CD8-positive, alpha-beta memory T cell (primary cell): ENCODE measurements at places on chromosomes 5 and 9. TPM values are rescaled to one million over a fixed set of nuclear protein-coding genes. Genes with fewer than 3 reads are reported as not detected.

- no peaks in the 10 kb centered on the region for H3K4me1 ChIP-seq
- H3K27ac ChIP-seq: no peak overlapping the region
- H3K27me3 ChIP-seq: no peaks in the 10 kb centered on the region
Observed at GRCh38 chr5:24188216-24188925, 456.4 kb downstream of the CDH10 start.

The ADRB2 gene
- total RNA-seq: 2.1 TPM

DNA sequence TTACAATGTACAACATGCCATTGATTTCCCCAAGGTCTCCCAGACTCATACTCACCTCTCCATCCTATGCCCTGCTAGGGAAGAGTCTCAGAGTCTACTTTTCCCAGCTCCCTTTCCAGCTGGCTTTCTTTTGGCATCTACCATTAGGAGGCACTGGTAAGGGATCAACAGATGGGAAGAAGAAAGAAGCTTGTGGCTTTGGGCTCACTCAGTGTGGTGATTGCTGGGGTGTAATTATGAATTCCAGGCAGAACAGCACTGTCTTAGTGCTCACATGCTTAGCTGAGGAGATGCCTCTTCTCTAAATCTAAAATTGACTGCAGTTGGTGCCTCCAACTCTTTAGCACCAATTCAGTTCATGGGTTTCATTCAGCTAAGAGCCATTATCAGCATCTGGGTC, 330.0 kb downstream of the PSAT1 start:
- no peak overlapping the region for H3K27ac ChIP-seq
- H3K4me1 ChIP-seq: no peaks in the 10 kb centered on the region
- DNase-seq: no peak
- H3K27me3 ChIP-seq: no peaks in the 10 kb centered on the region
- no peaks in the 10 kb centered on the region for H3K36me3 ChIP-seq

The NMUR2 gene
- not detected for total RNA-seq

- H3K4me3 ChIP-seq: no peak overlapping the region
- DNase-seq: no peak
- no peaks in the 10 kb centered on the region for H3K27me3 ChIP-seq
- no peaks in the 10 kb centered on the region for H3K4me1 ChIP-seq
- H3K36me3 ChIP-seq: no peaks in the 10 kb centered on the region
Observed at GRCh38 chr9:109249615-109250014, 71.2 kb downstream of the EPB41L4B start.

DNA sequence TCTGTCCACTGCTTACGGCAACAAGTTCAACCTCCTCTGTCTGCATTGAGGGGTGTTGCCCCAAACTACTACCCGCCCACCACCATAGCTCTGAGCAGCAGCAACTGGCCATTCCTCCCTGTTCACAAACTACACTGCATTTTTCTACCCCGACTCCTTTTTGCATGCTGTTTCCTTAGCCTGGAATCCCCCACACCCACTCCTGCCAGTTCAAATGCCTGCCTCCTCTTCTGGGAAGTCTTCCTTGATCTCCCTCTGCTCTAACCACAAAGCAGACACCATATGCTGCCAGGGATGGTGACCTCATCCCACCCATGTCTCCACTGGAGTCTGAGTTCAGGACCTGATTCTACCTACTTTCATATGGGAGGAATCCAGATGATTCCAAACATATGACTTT, 13.3 kb downstream of the ALDH1B1 start:
- DNase-seq: no peak
- no peaks in the 10 kb centered on the region for H3K36me3 ChIP-seq
- no peaks in the 10 kb centered on the region for H3K27me3 ChIP-seq

DNA sequence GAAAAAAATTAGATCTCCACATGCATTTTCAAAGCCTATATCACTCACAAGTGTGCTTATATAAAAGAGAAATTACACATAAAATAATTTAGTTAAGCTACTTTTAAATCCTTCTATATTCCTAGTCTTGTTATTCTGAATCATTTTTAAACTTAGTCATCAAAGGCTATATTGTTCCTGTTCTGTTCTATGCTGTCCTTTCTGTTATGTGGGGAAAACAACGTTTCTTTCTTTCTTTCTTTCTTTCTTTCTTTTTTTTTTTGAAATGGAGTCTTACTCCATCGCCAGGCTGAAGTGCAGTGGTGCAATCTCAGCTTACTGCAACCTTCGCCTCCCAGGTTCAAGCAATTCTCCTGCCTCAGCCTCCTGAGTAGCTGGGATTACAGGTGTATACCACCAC, 389.2 kb upstream of the FTMT start:
- no peaks in the 10 kb centered on the region for H3K36me3 ChIP-seq
- H3K27ac ChIP-seq: no peak overlapping the region
- H3K4me3 ChIP-seq: no peak overlapping the region
- H3K27me3 ChIP-seq: no peaks in the 10 kb centered on the region
- DNase-seq: no peak
- no peaks in the 10 kb centered on the region for H3K4me1 ChIP-seq

DNA sequence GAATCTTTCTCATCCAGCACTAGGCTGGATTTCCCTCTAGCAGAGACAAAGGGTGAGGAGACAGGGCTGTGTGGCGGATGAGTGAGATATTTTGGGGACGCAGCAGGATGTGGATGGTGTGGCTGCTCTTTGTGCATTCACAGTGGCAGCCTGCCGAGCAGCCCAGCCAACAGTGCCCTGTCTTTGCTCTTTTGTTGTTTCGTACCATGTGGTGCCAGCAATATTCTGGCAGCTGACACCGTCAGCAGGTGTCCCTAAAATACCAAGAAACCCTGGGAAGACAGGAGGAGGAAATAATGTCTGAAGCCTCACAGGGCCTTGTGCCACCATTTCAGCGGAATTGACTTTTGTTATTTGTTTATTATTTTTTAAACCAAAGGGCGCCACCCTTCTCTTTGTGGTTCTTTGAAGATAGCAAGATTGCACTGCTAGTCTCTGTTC, 141.4 kb downstream of the CCDC192 start:
- H3K36me3 ChIP-seq: no peaks in the 10 kb centered on the region
- DNase-seq: no peak
- no peak overlapping the region for H3K4me3 ChIP-seq
- no peak overlapping the region for H3K27ac ChIP-seq

- no peak overlapping the region for H3K4me3 ChIP-seq
- H3K4me1 ChIP-seq: no peaks in the 10 kb centered on the region
Observed at GRCh38 chr9:126440940-126441339, 114.3 kb downstream of the MVB12B start.

DNA sequence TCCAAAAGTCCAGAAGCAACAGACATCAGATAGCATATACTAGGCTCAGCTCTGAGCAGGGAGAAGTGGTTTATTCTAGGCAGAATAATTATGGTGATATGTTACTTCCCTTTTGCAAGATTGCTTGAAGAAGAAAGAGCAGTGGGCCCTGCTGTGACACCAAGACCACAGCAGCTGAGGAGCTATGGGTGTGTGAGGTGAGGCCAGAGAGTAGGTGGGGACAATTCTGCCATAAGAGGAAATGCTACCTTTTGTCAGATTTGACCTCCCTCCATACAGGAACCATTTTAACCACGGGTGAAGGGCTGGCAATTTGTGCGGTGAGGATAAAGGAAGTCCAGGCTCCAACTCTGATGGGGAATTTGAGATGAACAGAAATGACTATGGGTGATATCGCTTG, 51.3 kb downstream of the TNFSF15 start:
- no peak for DNase-seq
- H3K27me3 ChIP-seq: no peaks in the 10 kb centered on the region
- H3K27ac ChIP-seq: no peak overlapping the region
- H3K4me1 ChIP-seq: peaks cover 11% of the 10 kb centered on the region

DNA sequence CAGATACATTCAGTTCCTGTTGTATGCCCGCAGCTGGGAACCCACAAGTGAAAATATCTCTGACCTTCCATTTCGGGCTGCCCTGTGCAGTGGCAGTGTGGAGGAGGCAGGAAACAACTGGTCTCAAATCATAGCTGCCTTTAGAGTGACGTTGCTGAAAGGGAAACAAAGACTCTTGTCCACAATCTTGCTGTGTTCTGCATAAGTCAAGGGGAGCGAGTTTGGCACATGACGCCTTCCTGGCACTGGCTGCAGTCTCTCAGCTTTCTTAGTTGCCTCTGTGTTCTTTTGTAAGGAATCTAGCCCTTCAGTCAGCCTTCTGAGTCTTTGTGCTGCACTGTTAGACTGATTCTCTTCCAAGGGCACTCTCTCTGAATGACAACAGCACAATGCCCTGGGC, 24.0 kb downstream of the ADAMTS16 start:
- no peaks in the 10 kb centered on the region for H3K36me3 ChIP-seq
- H3K4me3 ChIP-seq: no peak overlapping the region
- no peak overlapping the region for H3K27ac ChIP-seq
- no peak for DNase-seq
- no peaks in the 10 kb centered on the region for H3K4me1 ChIP-seq

GRCh38 chr9:91815896-91816295, 134.1 kb downstream of the ROR2 start:
- no peak for DNase-seq
- H3K36me3 ChIP-seq: no peaks in the 10 kb centered on the region
- no peak overlapping the region for H3K27ac ChIP-seq
- no peak overlapping the region for H3K4me3 ChIP-seq

DNA sequence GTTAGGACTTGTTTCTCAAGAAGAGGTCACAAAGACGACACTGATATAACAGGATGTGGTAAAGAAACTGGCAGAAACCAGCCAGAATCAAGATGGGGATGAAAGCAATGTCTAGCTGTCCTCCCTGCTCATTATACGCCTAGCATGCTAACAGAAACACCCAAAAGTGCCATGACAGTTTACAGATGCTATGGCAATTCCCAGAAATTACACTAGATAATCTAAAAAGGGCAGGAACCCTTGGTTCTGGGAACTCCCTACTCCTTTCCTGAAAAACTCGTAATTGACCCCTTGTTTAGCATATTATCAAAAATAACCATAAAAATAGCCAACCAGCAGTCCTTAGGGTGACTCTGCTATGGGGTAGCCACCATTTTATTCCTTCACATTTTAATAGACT, 10.9 kb upstream of the MRPS30 start:
- no peak overlapping the region for H3K27ac ChIP-seq
- no peaks in the 10 kb centered on the region for H3K27me3 ChIP-seq
- no peak overlapping the region for H3K4me3 ChIP-seq
- no peaks in the 10 kb centered on the region for H3K4me1 ChIP-seq
- no peaks in the 10 kb centered on the region for H3K36me3 ChIP-seq

The CEMIP2 gene
- 75.5 TPM for total RNA-seq

DNA sequence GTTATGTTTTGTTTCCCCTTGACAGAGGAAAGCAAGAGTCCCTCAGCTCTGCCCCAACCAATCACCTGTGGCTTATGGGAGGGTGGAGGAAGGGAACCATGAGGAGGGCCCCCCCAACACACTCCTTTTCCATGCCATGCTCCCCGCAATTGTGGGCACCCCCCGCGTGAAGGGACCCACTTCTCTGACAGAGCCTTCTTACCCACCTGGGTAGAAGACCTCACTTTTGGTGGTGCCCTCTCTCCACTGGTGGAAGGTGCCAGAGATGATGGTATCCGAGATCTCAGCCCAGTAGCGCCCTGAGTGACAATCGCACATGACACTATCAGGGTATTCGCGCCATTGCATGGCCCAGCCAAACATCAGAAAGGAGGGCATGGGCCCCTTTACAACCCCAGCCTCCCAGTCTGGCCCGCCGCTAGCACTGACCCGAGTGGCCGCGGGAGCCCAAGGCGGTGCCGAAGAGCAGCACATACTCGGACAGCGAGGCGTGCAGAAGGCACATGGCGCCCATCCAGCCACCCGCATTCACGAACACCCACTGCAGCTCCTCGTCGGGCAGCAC, 714 bp downstream of the SIGMAR1 start:
- no peak for DNase-seq
- H3K4me1 ChIP-seq: peaks cover 22% of the 10 kb centered on the region
- peak overlapping the region; percentile 90 for H3K4me3 ChIP-seq

The AJM1 gene
- 3.2 TPM for total RNA-seq

DNA sequence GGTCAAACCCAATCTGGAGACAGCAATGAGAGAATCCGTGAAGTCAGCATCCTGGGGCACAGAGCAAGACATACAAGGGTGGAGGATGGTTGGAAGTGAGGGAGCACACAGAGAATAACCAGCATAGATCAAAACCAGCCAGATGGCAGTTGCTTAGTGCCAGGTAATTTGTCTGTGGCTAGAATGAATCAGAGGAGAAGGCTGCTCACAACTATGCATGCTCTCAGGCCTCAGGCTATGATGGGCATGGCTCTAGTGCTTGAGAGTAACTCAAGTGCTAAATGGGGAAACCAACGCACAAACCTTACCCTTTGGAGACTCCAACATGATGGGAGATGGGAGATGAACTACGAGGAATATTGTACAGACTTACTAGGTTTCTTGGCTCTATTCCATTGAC, 160.8 kb downstream of the DMRT2 start:
- H3K4me3 ChIP-seq: no peak overlapping the region
- no peaks in the 10 kb centered on the region for H3K36me3 ChIP-seq
- DNase-seq: no peak
- no peaks in the 10 kb centered on the region for H3K4me1 ChIP-seq
- no peaks in the 10 kb centered on the region for H3K27me3 ChIP-seq
- no peak overlapping the region for H3K27ac ChIP-seq

DNA sequence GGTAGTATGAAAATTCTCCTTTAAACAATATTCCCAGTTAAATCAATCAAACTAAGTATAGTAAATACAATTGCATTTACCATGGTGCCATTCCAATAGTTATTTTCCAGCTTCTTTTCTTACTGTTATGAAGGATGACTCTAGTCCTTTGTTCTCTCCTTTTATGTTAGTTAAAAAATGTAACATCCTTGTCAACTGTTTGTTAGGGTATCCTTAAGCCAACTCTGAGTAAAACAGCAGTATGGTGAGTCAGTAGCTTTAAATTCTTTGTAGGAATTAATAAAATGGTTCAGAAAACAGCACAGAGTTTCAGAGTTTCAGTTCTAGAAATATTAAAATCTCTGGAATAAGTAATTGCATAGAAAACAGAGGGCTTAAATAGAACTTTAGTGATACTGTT, 384.4 kb downstream of the MTRR start:
- no peaks in the 10 kb centered on the region for H3K4me1 ChIP-seq
- H3K27ac ChIP-seq: no peak overlapping the region
- DNase-seq: no peak
- H3K27me3 ChIP-seq: no peaks in the 10 kb centered on the region

The GADD45G gene
- 3.4 TPM for total RNA-seq

The WNK2 gene
- 0.20 TPM for total RNA-seq

DNA sequence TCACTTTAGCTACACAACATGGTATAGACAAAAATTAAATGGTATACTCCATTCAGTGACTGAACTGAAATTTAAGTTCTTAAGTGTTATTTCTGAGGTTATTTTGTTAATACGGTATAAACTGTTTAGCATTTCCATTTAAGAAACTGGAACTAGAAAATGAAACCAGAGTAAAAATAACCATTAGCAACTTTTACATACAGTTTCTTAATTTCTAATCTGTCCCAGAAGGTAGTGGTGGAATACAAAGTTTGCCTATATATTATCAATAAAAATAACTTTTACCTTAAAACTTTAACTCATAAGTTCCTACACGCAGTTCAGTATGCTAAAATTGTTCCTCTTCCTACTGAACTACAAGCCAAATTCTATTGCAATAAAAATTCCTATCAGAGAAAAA, 10.3 kb downstream of the GOLPH3 start:
- DNase-seq: no peak
- H3K36me3 ChIP-seq: peaks cover 4% of the 10 kb centered on the region
- H3K4me1 ChIP-seq: peaks cover 30% of the 10 kb centered on the region
- no peak overlapping the region for H3K27ac ChIP-seq

The OGN gene
- total RNA-seq: not detected

The ANKRD20A1 gene
- not detected for total RNA-seq
